ENCODE measurements at places on chromosomes 3 and 15.
A peak's percentile ranks its signal among the peaks of the same experiment; 100 is the strongest.

DNA sequence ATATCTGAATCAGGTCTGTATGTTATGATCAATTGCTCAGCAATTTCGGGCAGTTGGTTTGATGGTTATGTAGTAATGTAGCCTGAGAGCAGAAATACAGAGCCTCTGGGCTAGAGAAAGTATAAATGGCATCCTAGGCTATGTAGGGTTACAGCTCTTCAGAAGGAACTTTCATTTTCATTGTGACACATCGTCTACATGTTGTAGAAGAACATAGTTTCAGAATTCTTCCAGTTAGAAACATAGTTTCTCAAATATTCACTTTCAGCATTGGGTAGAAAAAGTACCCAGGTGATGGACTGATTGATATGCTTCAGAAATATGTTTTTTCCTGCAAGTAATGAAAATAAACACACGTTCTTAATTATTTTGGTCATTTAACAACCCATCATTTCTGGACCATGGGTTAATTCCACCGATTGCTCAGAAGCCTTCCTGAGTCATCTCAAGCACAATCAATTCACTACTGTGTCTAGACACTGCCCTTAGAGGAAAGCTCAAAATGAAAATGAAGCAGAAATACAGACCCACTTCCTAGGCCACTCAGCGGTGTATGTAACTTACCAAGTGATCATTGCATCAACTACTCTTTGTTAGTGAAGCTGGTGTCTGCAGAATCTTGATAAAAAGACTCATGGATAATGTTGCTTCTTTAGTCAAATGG lies 88.8 kb upstream of the TSEN2 start:
- DNase-seq, result peak; percentile 17

GRCh38 chr3:133812872-133813271 lies 7.3 kb downstream of the SRPRB start:
- DNase-seq, result no peak

DNA sequence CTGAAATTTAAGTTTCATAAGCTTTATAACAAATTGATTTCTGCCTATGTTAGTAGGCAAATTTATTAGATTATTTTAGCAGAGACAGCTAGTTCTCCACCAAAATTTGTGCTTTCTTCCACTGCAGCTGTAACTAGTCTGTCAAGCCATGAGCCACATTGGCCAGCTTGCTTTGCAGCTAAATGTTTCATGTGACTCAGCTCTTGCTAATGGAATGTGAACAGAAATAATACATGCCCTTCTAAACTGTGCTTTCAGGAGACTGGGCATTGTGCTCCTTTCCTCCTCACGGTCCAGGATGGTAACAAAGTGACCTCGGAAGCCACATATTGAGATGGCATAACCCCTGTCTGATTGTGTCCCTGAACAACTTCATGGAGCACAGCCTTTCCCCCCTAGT lies 51.3 kb upstream of the KPNA4 start:
- DNase-seq, result no peak

DNA sequence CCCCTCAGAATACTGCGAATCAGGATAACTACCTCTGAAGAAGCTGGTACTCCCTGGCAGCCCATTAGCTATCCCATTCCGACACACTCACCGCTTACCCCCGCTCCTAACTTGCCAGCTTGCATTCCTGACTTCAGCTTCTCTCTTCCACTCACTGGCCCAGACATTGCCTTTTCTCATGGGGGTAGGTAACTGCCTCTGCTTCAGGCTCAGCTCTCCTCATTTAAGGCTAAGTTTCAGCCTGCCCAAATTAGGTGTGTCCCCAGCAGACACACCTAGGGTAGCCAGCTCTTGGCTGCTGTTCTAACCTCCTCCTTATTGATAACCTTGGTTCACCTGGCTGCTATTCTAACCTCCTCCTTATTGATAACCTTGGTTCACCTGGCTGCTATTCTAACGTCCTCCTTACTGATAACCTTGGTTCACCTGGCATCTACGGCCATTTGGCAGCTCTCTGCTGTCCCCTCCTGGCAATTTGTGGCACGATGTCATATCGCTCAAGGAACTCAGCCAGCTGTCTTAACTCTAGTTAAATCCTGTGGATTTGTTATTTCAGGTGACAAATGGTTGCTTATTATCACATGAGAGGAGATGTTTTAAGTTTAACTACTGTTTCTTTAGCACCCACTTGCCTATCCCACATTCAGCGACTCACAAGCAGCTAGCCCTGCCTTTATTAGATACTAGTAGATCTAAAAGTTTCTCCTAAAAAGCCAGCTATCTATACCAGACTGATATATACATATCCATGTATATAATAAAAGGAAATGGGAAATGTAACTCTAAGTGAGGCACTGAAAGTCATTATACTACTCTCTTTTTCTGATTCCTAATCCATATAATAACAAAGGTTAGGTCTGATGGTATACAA lies 106.5 kb upstream of the ACP3 start:
- DNase-seq, result no peak

DNA sequence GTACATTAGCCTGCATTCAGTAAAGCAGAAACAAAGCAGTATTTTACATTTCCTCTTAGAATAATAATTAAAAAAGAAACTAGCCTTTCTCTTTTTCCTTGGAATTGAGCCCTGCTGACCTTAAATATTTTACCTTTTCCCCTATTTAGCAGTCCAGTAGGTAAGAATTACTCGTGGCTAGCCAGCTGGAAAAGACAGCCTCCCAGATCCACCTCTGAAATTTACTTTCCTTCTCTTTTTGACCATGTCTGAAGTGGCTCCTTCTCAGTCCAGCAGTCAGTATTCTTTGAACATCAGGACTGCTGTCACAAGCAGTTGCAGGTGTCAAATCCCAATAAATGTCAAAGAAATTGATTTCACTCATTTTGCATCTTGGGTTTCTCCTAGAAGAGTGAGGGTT lies 311.5 kb upstream of the DCBLD2 start:
- no peak for DNase-seq

GRCh38 chr3:65265942-65266590 lies 578.3 kb upstream of the ADAMTS9 start:
- DNase-seq, result no peak

GRCh38 chr15:41634072-41634626 lies 26.1 kb upstream of the MGA start:
- DNase-seq, result no peak

DNA sequence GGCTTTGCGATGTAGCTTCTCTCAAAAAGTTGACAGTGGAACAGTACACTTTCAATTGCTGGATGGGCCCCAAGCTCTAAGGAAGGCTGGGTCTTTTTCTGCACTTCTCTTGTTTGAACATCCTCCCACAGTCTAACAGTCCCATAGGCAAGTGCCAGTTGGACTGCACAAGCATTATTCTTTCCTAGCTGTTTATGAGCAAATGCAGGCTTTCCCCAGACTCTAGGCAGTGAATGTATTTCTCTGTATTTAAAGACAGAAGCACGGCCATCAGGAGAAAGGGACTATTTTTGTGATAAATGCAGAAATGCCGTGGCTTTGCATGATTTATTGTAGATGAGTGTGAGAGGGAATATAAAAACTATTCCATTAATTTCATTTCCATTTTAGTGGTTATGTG lies 539.3 kb upstream of the LMCD1 start:
- DNase-seq, result no peak

DNA sequence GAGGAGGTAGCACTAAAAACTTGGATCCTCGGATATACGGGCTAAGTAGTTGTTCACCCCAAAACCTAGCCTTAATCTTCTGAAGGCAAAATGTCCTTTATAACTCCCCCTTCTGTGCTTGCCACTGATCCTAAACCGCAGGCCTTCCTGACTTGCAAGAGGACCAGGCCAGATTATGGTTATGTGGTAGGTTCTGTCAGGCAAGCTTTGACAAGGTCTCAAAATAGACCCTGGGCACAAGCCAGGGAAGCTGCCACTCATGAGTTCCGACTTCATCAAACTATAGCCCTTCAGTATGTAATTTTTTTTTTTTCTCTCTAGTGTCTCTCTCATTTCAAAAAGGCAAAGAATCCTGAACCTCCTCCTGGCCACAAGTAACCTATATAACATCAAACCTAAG lies 3.2 kb downstream of the LRRFIP2 start:
- no peak for DNase-seq

- no peak for DNase-seq
These were observed 58.3 kb upstream of the GADL1 start for GRCh38 chr3:30952786-30953185.

DNA sequence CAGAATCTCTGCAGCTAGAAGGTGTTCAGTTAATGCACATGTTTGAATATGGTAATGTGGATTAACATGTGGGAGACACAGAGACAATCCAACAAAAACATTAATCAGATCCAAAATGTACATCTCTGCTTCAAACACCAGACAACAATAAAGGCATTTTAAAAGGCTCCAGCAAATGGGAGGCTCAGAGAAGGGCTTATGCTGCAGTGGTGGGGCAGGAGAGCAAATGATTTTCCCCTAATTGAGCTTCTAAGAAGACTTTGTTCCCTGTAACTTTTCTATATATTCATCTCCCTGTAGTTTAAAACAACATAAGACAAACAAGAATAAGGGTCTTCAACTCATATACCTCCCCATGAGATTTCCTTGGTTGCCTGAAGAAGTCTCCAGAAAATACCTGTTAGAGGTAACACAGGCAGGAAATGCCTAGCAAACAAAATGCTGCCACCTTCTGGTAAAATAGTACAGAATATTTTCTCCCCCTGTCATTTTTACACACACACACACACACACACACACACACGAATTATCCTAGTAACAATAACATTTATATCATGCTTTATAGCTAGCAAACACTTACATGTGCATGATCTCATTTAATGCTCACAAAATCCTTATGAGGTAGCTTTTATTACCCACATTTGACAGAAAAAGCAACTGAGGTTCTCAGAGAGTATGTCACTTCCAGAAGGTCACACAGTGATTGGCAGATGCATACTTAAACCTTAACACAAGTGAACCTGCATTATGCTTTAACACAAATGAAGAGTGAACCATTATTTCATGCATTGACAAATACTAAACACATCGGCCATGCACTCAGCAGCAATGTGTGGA lies 123.4 kb upstream of the MB21D2 start:
- DNase-seq, result no peak

GRCh38 chr3:14663396-14664135 lies 11.4 kb upstream of the C3orf20 start:
- DNase-seq, result no peak

DNA sequence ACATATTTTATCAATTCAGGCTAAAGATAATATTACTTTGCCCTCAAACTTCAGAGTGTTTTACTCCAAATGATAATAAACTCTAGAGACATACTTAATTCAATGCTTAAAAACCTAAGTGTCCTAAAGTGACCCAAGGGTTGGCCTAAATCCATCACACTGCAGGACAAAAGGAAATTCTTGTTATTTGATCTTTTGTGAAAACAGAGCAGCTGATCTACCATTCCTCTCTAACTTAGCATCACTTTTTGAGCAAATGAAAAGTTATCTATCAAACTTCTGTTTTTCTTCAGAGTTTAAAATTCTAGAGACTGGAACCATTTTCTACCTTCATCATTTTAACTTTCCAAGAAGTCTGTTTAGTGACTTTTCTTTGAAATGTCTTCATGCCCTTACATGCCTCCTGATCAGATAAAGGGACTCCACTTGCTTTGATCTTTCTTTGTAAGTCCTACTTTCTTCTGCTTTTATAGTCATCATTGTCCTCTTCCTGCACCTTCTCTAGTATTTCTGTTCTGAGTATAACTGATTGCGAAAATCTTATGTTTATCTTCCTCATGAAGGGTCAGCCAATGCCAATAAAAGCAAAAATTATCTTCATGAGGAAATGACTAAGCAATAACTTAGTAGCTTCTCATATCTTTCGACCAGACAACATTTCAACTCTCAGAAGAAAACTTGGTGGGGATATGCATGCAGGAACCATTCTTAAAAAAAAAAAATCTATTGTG lies 378.7 kb upstream of the TGFBR2 start:
- DNase-seq, result no peak

DNA sequence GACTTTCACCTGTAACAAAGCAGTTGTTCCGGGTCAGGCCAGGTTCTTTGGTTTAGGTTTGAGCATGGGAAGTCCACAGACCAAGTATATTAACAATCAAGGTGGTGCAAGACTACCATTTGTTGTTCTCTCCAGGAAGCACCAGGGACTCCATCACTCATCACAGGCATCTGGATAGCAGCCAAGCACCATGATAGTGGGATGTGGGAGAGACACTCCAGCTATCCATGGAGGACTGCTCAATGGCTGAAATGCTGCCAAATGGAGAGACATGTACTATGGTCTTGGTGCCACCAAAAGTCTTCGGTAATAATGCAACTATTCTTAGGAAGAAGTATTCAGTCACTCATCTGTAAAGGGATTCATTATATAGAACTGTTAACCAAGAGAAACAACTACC lies 143.0 kb downstream of the TNIK start:
- DNase-seq, result no peak

DNA sequence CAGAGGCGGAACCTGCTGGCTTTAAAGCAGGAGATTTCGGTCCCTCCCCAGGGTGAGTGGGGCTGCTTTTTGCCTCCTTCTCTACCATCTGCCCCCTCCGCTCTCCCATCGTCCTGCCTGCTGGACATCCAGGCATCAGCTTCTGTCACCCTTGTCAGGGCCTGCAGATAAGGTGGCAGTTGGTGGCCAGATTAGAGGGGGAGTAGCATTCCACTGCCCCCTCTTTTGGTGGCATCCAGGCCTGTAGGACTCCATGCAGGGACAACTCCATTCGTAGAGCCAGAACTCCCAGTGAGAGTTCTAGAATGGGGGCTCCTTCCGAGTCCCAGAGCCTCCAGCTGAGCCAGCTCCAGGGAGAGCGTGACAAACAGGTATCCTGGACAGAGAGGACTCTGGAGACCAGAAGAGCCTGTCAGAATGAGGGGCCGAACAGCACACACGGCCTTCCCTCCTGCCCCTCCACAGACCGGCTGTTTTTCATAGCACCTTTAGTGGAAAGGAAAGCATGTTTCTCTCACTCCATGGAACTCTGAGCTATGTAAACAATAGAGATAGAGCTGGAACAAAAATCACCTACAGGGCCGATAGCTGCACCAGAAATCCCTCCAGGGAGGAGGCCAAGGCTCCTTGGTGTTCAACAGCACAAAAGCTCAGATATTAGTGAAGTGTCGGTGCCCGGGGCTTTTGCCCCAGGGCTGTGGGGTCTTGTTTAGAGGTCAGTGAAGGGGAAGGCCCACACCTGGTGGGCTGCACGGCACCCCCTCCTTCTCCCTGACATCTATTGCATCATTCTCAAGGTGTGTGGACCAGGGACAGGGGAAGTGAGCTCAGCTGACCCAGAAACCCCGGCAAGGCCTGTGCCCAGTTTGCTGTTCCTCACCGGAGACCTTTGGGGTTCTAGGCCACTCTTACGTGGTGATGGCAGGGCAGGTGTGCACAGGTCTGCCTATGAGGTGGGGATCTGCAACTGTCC lies 34.2 kb downstream of the MAGEF1 start:
- no peak for DNase-seq

GRCh38 chr15:67120839-67121643 lies 55.6 kb downstream of the SMAD3 start:
- peak; percentile 77 for DNase-seq

DNA sequence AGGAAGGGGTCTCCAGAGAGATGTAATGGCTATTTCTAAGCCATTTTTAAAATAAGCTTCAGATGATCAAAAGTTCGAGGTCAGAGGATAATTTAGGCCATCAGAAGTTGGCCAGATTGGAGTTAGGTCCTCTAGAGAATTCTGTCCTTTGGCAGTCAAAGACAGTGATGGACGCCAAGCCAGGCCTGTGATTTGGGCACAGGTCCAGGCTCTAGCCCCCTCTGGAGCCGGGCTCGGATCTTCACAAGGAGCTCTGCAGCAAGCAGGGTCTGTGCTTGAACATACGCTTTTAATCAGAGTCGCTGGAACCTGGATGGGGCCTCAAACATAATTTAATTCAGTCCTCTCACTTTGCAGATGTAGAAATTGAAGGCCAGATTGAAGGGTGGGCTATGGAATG lies 151.4 kb upstream of the BCL6 start:
- no peak for DNase-seq
